Dermis microvascular lymphatic vessel endothelial cell (primary cell): ENCODE measurements at places on chromosomes 16 and 17. TPM values are rescaled to one million over a fixed set of nuclear protein-coding genes. Genes with fewer than 3 reads are reported as not detected.

GLTPD2 gene
- total RNA-seq = not detected in 2 replicates

DNAAF1 gene
- under 0.01 TPM in 1 of 2 replicates, not detected in the other for total RNA-seq

SDR42E1 gene
- 1.3 and 4.4 TPM in 2 replicates for total RNA-seq

CDH11 gene
- 1.5 and 4.2 TPM in 2 replicates for total RNA-seq

FZD2 gene
- total RNA-seq = 0.39 and 0.51 TPM in 2 replicates

CX3CL1 gene
- total RNA-seq = 1.8 and 4.0 TPM in 2 replicates

C16orf92 gene
- not detected in 2 replicates for total RNA-seq

SAMD14 gene
- total RNA-seq = 2.8 and 6.8 TPM in 2 replicates

ZNF287 gene
- total RNA-seq = 1.8 and 2.5 TPM in 2 replicates

TAOK1 gene
- total RNA-seq = 40.6 and 46.5 TPM in 2 replicates

CPHXL2 gene
- total RNA-seq = not detected in 2 replicates

CCL3 gene
- total RNA-seq = not detected in 2 replicates

TLCD3A gene
- 9.0 and 23.5 TPM in 2 replicates for total RNA-seq

RAB37 gene
- 0.13 TPM in 2 replicates for total RNA-seq

NPIPB13 gene
- 0.77 and 1.6 TPM in 2 replicates for total RNA-seq

EME1 gene
- 1.3 and 2.6 TPM in 2 replicates for total RNA-seq

TPSD1 gene
- total RNA-seq = not detected in 2 replicates
